Motor neuron (in vitro differentiated cells): ENCODE measurements at places on chromosomes 12 and 14. TPM values are rescaled to one million over a fixed set of nuclear protein-coding genes. Genes with fewer than 3 reads are reported as not detected.

The ACSM4 gene
- not detected in 2 replicates for total RNA-seq

The ACOT6 gene
- not detected in 2 replicates for total RNA-seq

The LTA4H gene
- total RNA-seq, result 110 and 115 TPM in 2 replicates

The COX8C gene
- not detected in 2 replicates for total RNA-seq

The KRT83 gene
- total RNA-seq, result 0.14 TPM in 1 of 2 replicates, not detected in the other

The LRRC43 gene
- 0.70 and 1.8 TPM in 2 replicates for total RNA-seq

The TRPV4 gene
- 0.05 and 0.06 TPM in 2 replicates for total RNA-seq

The TAS2R14 gene
- 3.3 and 3.5 TPM in 2 replicates for total RNA-seq

The PDZRN4 gene
- total RNA-seq, result 20.4 and 23.7 TPM in 2 replicates

The ZFC3H1 gene
- total RNA-seq, result 45.4 and 48.7 TPM in 2 replicates

The PRB2 gene
- not detected in 2 replicates for total RNA-seq

The KRT78 gene
- not detected in 2 replicates for total RNA-seq

The KRT75 gene
- total RNA-seq, result 0.85 TPM in 1 of 2 replicates, not detected in the other

The SLC10A1 gene
- total RNA-seq, result 0.75 and 0.87 TPM in 2 replicates

The MYBPC1 gene
- 1.5 and 3.8 TPM in 2 replicates for total RNA-seq

The TAS2R31 gene
- total RNA-seq, result 6.0 and 7.4 TPM in 2 replicates

The HIP1R gene
- 76.5 and 83.4 TPM in 2 replicates for total RNA-seq

The BRAP gene
- 17.3 and 17.8 TPM in 2 replicates for total RNA-seq

The KRT6C gene
- 0.77 TPM in 1 of 2 replicates, not detected in the other for total RNA-seq

The KRT74 gene
- 0.10 TPM in 1 of 2 replicates, not detected in the other for total RNA-seq

The FAM186B gene
- 1.8 TPM in 2 replicates for total RNA-seq

The PTPRQ gene
- 0.34 and 0.52 TPM in 2 replicates for total RNA-seq

The JPH4 gene
- total RNA-seq, result 18.0 and 24.4 TPM in 2 replicates

The FAM90A1 gene
- 0.81 and 0.87 TPM in 2 replicates for total RNA-seq

The ATP2A2 gene
- total RNA-seq, result 218 and 221 TPM in 2 replicates

The KRT81 gene
- total RNA-seq, result not detected in 2 replicates

The SLC17A8 gene
- total RNA-seq, result 0.18 and 0.78 TPM in 2 replicates

The COCH gene
- 10.9 and 12.5 TPM in 2 replicates for total RNA-seq

The C12orf54 gene
- total RNA-seq, result 9.5 and 10.0 TPM in 2 replicates

The KLRG1 gene
- 2.1 and 4.8 TPM in 2 replicates for total RNA-seq

The GALNT9 gene
- 0.73 and 1.4 TPM in 2 replicates for total RNA-seq

The ACTR6 gene
- 31.2 and 37.8 TPM in 2 replicates for total RNA-seq

The RAD9B gene
- 0.36 and 0.59 TPM in 2 replicates for total RNA-seq

The PLA2G1B gene
- total RNA-seq, result not detected in 2 replicates

The KRT79 gene
- total RNA-seq, result not detected in 2 replicates

The AMN1 gene
- total RNA-seq, result 48.0 and 49.4 TPM in 2 replicates

The PTPRR gene
- 2.1 and 2.8 TPM in 2 replicates for total RNA-seq
